ENCODE measurements at places on chromosomes 2 and 18. TPM values are rescaled to one million over a fixed set of nuclear protein-coding genes. Genes with fewer than 3 reads are reported as not detected.

The RNF125 gene
- total RNA-seq, result 0.15 TPM

The VAMP8 gene
- total RNA-seq, result 0.34 TPM

The TPRKB gene
- 16.3 TPM for total RNA-seq

The UPP2 gene
- total RNA-seq, result not detected

The RMC1 gene
- total RNA-seq, result 21.2 TPM

The GALM gene
- 6.3 TPM for total RNA-seq

The LRATD1 gene
- not detected for total RNA-seq

The SALL3 gene
- total RNA-seq, result not detected

The GALNT5 gene
- 46.3 TPM for total RNA-seq

Measured in HFFc6 (cell line).